ENCODE measurements at places on chromosomes 1 and 21.

DNA sequence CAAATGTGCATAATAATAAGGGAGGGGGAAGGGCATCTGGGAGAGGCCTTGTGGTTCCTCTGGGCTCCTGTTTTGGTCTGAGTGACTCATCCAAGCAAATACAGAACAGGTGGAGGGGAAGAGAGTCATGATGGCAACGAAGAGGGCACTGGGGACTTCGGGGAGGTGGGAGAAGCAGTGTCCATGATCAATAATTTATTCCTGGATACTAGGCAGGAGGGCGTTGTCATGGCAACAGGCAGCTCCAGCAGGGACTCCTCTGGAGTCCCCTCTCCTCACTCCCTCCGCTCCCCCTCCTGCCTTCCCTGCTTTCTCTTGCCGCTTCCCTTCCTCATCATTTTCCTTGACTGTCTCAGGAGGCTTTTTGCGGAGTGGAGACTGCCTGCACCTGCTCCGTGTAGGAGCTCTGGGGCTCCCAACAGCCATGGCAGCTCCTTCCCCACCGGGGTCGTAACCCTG, 12.3 kb upstream of the NFASC start:
- no peak for DNase-seq

DNA sequence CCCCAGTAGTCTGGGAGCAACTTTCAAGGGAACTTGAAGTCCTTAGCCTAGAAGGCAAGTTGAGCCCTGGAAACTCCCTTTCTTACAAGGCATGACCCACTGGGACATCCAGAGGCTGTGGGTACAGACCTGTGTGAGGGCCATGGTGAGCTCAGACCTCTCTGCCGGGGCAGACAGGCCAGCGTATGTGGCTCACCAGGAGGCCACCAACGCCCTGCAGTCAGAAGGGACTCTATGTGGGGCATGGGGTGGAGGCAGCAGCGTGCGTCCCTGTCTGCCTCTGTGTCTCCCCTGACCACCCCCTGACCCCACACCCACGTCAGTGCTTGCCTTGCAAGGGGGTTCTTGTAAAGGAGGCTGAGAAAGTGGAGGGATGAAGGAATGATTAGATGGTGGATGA, 10.8 kb downstream of the COQ8A start:
- no peak for DNase-seq

- no peak for DNase-seq
These were observed 61.6 kb downstream of the LRRN2 start for GRCh38 chr1:204623894-204624361.

DNA sequence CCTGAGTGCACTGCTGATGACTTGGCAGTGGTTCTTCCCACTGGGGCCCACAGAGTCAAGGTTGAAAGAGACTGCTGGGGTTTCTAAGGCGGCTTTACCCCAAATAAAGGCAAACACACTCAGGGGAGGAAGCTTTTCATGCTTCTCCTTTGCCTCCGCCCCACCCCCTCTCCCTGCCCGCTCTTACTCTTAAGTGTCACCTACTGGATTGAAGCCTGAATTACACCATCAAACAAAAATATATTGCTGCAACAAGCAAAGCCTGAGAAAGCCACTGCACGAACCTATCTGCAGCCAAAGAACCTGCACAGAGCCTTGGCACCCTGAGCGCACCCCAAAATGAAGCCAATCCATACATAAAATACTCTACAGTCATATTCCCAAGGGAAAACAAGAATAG, 63.1 kb downstream of the PTGFR start:
- no peak for DNase-seq

Measured in stimulated activated CD4-positive, alpha-beta T cell treated with anti-CD3 and anti-CD28 coated beads, Interleukin-15, amount 100 ng/mL, for 1 hour (primary cell).